ENCODE measurements at places on chromosomes 11 and 22.

DNA sequence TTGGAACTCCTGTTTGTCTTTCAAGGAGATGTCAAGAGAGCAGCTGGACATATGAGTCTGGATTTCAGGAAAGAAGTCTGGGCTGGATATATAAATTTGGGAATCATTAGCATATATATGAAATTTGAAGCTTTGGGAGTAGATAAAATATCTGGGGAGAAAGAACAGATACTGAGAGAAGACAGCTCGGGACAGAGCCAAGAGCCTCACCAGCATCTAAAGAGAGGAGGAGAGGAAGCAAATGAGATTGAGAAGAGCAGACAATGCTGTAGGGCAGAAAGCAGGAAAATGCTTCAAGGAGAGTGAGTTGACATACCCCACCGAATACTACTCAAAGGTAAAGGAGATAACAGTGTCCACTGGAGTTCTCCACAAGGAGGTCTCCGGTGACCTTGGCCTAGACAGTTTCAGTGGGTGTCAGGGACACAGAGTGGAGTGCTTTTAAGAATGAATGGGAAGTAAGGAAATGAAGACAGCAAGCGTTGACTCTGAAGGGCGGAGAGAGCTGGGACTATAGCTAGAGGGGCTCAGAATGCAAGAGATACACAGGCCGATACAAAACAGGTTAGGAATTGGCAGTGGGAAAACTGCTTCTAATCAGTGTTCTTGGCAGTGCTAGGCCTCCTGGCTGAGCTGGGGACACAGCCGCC is 862 bp downstream of the APBB1 start:
- no peak for DNase-seq

DNA sequence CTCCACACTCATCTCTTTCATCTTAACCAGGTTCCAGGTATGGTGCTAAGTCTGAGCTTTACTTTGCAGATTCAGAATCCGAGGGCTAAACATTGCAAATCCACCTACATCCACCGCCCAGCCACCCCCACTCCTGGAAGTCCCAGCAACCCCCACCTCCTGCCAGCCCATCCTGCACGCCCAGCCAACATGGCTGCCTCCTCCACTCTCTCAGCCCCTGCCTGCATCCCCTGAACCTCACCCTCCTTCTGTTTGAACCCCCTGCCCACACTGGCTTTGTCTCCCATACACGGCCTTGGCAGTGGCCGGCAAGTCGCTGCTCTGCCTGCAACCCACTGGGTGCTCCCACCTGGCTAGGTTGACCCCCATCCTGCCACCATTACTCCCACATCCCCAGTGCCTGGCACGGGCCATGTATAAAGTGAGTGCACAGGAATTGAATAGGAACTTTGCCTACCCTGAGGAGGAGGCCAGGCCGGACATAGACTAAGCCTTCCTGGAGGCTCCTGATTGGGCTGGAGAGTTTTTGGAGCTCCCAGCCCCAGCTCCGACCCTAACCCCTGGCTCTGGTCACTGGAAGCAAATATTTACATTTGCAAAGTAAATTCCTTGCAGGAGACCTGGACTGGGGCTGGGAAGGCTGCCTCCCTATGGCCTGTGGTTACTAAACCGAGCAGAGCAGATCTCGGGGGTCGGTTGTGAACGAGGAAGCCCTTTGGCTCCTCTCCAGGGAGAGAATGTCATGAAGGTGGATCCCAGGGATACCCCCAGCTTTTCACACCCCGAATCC is 14.4 kb downstream of the EMID1 start:
- DNase-seq: no peak

DNA sequence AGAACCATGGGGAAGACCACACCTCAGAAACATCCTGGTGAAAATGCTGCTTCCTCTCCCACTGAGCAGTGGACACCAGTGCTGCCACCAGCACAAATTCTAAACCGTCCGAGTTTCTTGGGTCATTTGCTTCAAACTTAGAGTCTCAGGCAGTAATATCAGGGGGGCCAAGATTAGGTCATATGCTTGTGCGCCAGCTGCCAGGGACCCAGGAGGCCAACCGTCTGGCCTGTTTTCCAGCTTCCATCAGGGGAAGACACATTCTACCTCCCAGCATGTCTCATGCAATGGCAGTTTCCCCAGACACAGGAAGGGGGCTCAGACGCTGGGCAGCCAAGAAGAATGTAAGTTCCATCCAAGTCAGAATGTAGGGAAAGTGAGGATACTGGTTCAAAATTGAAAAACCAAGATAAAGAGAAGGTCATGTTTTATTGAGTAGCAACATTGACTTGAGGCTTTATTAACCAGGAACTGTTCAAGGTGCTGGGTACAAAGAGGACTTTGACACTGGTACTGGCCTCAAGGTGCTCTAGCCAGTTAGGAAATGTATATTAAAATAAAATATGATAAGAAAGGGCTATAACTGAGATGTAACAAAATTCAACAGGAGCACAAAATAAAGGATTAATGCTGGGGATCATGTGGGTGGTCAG is 59.7 kb upstream of the EED start:
- no peak for DNase-seq

DNA sequence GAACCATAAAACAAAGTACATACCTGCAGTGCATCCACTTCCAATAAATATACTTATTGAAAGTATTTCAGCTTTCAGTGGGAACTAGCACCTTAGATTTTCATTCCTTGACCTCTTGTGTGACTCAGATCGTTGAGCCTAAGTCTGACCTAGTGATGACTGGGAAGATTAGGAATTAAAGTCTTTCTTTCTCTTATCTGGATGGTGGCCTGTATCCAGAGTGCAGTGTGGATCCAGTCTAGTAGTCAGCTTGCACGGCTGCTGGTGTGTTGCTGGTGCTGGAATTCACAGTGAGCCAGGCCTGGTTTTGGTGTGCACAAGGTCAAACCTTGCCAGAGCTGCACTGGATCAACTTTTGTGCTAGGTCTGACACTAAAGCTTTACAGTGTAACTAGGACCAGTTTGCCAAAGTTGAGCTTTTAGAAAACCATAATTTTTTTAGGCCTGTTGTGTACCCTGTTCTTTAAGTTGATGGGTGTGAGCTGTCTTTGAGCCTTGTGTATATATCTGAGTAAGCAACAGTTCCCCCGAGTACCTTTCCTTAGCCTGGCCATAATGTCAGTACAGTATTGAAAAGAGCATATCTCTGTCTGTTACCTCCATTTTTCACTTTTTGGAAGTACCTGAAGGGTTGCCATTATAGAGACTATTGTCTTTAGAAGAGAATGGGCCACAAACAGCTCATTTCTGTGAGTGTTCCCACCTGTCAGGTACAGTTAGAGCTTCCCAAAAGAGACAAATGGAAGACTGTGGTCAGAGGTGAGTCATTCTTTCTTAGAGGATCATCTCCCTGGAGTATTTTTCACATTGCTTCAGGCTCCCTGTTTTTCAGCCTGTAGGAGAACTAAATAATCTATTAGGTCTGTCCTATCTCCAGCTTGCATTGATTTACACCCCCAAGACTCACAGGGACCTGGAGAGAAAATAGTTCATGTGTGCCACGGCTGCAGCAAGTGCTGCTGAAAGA is 89.8 kb downstream of the ALX4 start:
- DNase-seq: no peak

DNA sequence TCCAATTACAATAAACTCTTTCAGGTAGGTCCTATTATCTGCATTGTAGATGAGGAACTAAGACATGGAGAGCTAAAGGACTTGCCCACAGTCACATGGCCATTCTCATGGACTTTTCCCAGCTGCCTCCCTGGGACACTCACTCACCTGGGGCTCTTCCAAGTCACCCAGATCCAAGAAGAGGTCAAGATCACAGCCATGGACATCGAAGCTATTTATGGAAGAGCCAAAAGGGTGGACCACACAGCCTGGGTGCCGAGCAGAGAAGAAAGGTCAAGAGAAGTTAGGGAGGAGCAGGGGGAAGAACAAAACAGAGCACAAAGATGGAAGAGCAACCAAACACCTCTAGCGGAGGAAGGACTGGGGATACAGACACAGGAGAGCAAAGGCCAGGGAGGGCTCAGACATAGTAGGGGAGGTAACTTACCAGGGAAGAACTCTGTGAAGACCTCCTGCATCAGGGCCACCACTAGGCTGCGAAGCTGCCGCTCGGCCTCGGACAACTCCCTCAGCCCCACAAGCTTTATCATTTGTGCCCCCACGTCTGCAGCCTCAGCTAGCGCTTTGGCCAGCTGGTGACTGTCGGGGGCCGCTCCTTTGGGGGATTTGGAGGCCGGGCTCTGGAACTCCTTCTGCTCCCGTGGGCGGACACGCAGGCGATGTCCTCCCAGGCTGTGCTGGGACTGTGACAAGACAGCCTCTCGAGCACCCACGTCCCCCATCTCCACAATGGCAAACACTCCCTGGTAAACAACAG is 7.4 kb upstream of the EEF1G start:
- DNase-seq: no peak

GRCh38 chr11:113896156-113896879 is 8.3 kb upstream of the HTR3B start:
- DNase-seq: no peak

- DNase-seq: peak; percentile 43
These were observed 76.8 kb downstream of the MORC2 start for GRCh38 chr22:30891781-30892180.

DNA sequence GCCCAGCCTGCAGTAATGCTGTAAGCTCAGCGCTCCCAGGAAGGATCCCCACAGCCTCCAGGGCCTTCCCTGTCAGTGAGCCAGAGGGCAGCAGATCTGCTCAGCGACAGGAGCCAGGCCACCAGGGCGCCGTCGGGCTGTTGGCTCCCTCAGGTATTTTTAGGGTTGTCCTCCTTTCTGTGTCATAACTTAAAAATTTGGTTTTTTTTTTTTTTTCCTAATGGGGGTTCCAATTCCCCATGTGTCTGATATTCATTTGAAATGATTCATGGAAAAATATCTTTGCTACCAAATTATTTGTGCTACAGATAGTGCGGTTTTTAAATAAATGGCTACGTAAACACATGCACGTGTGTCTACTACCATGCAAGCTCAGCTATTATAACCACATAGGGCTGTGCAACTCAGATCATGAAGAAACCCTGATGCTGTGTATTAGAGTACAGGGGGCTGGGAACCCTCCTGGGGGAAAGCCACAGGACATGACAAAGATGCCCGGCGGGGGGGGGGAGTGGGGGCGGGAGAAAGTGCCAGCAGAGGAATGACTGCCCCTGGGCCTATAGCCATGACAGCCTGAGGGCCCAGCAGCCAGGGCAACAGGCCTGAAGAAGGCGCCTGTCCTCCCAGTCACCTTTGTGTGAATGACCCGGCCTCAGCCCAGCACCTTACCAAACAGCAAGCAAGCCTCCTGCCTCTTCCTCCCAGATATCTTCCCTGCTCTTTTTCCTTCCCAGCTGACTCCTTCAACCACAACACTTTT is 89.3 kb downstream of the NAT10 start:
- DNase-seq: no peak

- no peak for DNase-seq
These were observed 1.4 kb downstream of the PRR5 start for GRCh38 chr22:44703255-44703870.

GRCh38 chr11:60791153-60791933 is 6.2 kb downstream of the MS4A10 start:
- DNase-seq: no peak

GRCh38 chr11:41222236-41222635 is 237.2 kb downstream of the LRRC4C start:
- no peak for DNase-seq

- DNase-seq: no peak
These were observed 9.5 kb upstream of the CBX6 start for GRCh38 chr22:38881464-38881871.

GRCh38 chr11:115523727-115524399 is 19.6 kb upstream of the CADM1 start:
- no peak for DNase-seq

Data from ecto neural progenitor cell (in vitro differentiated cells).